ENCODE measurements at places on chromosomes 16 and 17.

DNA sequence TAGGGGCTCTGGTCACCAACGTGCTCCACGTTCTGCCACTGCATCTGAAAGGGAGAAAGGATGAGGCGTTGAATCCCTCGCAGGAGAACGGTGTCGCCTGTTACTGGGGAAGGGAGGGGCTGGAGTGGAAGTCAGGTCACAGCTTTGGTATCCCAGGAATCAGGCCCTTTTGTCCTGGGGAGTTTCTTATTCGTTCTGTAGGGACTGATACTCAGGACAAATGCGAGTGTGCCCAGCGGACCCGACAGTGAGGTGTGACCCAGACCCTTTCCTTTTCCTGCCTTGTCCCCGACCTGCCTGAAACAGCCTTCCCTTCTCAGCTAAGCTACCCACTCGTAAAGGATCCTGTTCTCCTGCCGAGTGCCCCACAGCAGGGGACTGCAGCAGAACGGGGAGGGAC is 177.5 kb downstream of the VPS53 start:
- no peak for DNase-seq

- peak; percentile 31 for DNase-seq
Observed at GRCh38 chr16:1466968-1467521, 7.8 kb downstream of the CLCN7 start.

- peak; percentile 28 for DNase-seq
Observed at GRCh38 chr16:70151941-70152509, 21.6 kb upstream of the CLEC18C start.

GRCh38 chr16:63617047-63617989 is 1504.5 kb downstream of the CDH11 start:
- no peak for DNase-seq

GRCh38 chr17:43469145-43469544 is 14.6 kb upstream of the DHX8 start:
- DNase-seq: peak; percentile 73

- no peak for DNase-seq
Observed at GRCh38 chr17:82101301-82101715, 3.3 kb upstream of the FASN start.

- DNase-seq: no peak
Observed at GRCh38 chr16:83021746-83022145, 395.0 kb downstream of the CDH13 start.

DNA sequence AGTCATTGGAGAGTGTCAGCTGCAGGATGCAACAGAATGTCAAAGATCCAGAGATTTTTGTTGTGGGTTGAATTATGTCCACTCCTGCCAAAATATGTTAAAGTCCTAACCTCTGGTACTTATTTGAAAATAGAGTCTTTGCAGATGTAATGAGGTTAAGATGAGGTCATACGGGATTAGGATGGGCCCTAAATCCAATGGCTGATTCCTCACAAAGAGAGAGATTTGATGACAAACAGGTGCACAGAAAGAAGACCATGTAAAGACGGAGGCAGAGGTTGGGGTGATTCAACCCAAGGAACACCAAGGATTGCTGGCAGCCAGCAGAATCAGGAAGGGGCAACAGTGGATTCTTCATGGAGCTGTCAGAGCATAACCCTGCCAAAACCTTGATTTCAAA is 34.5 kb upstream of the USP22 start:
- no peak for DNase-seq

- no peak for DNase-seq
Observed at GRCh38 chr16:26667307-26667706, 399.4 kb upstream of the C16orf82 start.

DNA sequence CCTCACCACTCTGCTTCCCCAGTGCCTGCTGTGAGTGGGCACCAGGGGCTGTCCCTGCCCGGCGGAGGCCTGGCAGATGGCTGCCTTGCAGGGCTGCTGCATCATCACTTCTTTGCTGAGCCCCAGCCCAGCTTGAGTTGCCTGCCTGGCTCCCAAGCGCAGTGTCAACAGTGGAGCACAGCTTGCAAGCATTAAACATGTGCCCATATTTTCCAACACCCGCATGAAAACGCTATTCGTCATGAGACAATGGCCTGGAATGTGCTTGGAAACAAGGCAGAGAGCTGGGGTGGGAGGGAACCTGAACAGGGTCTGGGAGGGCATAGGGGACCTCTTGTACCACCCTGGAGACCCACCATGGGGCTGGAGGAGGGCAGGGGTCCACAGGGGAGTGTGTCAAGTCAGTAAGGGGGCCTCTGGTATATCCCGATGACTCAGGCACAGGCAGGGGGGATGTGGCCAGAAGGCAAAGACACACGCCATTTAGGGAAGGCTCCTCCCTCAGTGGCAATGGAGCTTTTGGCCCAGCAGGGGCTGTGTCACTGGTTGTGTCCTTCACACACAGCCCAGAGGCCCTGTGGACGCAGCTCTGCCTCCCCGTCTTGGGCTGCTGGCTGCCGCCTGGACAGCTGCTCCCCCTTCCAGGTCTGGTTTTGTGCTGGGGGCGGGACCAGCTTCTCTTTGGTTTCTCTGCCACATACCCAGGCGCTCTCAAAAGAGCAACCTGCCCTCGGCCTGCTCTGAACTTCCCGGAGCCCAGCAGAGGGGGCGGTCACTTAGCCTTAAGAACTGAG is 17.4 kb upstream of the MTSS2 start:
- DNase-seq: peak; percentile 42

DNA sequence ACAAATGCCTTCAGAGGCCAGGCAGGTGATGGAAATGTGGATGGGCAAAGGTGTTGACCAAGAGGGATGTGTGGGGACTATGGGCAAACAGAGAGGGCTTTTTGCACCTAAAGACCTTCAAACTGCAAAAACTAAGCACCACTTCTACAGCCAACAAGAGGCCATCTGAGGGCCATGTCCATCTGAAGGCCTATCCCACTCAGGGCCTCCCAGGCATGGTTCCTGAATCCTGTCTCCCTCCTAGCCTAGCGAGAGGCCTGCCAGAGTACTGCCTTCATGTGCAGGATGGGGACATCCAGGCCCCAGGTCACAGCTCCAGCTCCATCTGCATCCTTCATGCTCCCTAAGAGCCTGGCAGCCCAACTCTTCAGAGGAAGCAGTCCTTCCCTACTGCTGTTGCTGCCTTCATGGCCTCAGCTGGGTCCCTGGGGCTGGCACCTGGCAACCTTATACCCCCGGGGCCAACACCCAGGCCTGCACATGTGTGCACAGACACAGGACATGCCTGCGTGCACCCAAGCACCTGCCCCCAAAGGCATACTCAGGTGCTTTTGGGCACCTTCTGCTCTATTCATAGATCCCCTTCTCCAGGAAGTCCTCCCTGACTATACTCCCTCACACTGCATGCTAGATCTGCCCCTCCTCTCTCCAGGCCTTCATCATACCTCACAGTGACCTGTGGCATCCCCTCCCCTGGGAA is 95.2 kb downstream of the C16orf78 start:
- no peak for DNase-seq

DNA sequence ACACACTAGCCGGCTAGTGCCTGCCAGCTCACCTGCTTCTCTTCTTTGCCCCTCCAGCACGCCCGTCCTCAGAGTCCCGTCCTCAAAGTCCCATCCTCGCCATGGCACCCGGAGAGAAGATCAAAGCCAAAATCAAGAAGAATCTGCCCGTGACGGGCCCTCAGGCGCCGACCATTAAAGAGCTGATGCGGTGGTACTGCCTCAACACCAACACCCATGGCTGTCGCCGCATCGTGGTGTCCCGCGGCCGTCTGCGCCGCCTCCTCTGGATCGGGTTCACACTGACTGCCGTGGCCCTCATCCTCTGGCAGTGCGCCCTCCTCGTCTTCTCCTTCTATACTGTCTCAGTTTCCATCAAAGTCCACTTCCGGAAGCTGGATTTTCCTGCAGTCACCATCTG is 3.6 kb downstream of the SCNN1G start:
- no peak for DNase-seq

DNA sequence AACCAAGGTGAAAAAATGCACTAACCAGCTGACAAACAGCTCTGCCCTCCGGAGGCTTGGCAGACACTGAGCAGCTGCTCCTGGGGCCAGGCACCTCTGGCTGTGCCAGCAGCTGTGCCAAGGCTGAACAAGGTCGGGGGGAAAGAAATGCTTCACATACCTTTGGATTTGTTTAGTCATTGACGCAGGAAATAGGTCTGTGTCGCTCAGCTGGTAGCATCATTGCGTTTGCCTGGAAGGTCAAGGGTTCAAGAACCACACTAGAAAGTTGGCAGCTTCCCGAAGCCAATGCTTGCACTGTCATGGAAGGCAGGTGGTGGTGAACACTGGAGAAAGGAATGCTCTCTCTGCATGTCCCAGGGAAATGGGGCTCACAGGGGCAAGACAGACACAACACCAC is 63.5 kb downstream of the PCTP start:
- DNase-seq: peak; percentile 60

DNA sequence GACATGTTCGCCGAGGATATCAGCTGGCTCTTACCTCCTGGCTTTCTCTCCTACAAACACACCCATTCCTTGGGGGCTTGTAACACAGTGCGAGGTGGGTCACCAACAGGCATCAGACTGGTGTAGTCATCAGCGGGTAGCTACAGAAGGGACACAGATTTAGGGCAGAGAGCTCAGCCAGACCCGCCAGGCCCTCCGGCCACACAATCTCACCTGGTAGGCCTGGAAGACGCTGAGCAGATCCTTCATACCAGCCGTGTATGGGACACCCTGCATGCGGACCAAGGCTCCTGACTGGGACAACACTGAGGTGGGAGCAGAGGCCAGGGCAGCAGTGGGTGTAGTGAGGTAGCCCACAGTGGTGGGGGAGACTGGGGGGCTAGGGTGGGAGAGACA is 5.8 kb downstream of the ESRP2 start:
- no peak for DNase-seq

DNA sequence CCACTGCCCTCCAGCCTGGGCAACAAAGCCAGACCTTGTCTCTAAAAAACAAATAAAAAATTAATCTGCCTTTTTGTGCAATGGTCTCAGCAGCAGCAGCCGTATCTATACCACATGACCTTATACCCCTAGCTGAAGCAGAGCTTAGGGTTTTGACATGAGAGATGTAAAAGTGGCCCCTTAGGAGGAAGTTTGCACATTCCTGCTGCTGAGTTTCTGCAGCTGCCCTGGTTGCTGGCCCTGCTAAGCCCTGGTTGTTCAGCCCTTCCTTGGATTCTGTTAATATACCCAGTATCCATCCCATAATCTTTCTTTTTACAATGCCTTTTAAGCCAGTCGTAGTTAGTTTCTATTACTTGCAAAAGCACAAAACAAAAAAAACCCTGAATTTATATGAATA is 33.0 kb upstream of the PRKCB start:
- no peak for DNase-seq

DNA sequence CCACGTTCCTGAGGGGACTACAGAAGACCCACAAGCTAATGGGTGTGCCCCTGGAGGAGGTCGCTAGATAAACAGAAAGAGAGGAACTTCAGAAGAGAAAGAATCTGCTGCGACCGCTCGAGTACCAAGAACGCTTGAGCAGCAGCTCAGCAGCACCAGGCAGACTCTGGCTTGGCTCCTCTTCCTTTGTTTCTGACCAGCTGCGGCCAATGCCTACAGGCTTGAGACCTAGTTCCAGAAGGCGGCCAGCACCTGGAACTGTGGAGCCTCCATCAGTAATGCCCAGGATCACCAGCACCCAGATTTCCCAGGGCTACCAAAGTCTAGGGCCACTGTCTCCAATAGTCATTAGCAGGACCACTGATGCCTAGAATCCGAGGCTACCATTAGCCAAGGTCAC is 26.0 kb upstream of the GOSR2 start:
- DNase-seq: no peak
